ENCODE measurements at places on chromosomes 1 and 21.

- DNase-seq, result no peak
These were observed 208.8 kb downstream of the PLPP3 start for GRCh38 chr1:56370513-56370912.

- peak; percentile 81 for DNase-seq
These were observed 26.1 kb downstream of the UBE2T start for GRCh38 chr1:202315576-202316168.

- peak; percentile 52 for DNase-seq
These were observed 9.1 kb upstream of the MTFR1L start for GRCh38 chr1:25810341-25811299.

- no peak for DNase-seq
These were observed 25.9 kb upstream of the EPS8L3 start for GRCh38 chr1:109789551-109790180.

DNA sequence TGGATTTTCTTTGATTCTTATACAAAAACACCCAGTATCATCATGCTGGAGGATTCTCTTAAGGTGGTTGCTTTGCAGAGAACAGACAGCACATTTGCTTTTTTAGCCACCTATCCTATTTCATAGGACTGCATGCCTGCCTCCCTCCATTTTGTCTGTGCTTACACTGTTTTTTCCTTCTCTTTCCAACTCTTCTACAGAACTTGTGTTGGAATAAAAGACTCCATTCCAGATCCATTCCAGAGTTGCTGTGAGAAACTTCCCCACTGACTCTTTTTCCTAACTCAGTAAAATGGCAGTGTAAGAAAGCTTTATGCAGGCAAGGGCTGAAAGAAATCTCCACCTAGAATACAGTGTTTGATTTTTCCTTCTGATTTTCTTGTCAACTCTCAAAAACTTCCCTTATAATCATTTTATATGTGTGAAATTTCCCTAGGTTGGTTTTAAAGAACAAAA is 5.2 kb upstream of the ARID1A start:
- no peak for DNase-seq

GRCh38 chr1:178961331-178961730 is 64.4 kb upstream of the FAM20B start:
- DNase-seq, result no peak

GRCh38 chr1:154181944-154182343 is 10.0 kb downstream of the TPM3 start:
- DNase-seq, result no peak

- DNase-seq, result no peak
These were observed 5.5 kb downstream of the TNFRSF25 start for GRCh38 chr1:6460301-6461050.

DNA sequence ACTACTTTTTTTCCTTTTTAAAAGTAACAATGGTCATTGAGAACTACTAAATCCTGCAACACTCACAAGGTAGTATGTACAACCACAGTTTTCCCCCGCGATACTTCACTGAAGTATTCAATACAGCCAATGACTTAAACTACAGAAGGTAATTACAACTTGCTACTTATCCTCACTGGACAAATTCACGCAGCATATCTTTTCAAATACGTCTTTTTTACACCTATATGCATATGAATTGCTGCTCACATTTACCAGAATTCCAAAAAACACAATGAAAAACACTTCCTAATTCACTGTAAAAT is 12.4 kb downstream of the NRIP1 start:
- DNase-seq, result no peak
